ENCODE measurements at places on chromosomes 7 and 10.

GRCh38 chr7:87220734-87221215 lies 1.2 kb upstream of the TMEM243 start:
- DNase-seq: no peak

GRCh38 chr7:83452256-83452655 lies 196.7 kb downstream of the SEMA3E start:
- DNase-seq: peak; percentile 14

GRCh38 chr10:88861036-88861435 lies 9.4 kb upstream of the ANKRD22 start:
- no peak for DNase-seq

GRCh38 chr7:20438694-20439376 lies 108.1 kb downstream of the ITGB8 start:
- no peak for DNase-seq

DNA sequence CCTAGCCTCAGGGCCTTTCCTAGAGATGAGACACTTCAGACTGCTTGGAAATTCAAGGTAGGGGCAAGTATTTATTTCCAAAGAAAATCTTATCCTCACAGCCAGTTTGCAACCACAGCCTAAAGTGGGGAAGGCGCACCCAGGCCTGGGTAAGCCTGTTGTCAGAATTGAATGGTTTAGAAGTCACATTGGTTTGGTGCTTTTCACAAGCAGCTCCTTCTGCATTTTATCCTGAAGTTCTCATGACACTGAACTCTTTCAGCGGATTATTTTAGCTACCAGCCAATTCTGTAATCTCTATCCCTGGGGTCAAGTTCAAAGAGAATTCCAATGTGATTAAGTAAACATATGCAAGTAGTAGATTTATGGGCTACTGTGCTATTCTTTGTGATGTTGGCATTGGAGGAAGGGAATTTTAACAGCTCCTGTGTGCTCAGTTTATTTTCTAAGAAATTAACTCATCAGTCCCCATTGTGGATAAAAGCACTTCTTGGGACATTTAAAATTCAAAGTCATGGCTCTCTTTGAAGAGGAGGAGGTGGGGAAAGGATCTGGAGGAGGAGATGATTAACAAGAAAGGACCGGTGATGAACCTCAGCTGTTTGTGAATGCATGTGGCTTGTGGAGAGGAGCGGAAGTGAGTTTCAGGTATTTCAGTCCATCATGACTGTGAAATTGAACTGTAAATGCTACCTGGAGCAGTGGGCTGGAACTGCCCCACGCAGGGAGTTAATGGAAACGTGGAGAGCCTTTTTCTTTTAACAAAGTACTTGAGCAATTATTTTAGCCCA lies 90.2 kb upstream of the CACUL1 start:
- no peak for DNase-seq

DNA sequence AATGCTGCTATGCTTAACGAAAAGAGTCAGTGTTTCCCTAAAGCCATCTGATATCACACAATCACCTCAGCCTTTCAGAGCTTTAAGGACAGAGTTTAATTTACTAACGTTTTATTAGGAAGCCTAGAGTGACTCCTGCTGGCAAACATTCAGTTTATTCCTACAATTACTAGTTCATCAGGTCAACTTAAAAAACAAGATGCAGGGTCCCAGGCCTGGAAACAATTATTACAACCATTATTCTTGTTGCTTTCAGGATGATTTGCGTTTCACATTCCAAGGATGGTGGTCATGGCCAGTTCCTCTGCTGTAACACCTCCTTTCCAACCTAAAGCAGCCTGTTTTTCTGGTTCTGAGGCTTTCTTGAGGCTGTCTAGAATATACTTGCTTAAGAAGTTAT lies 1.5 kb upstream of the FAM53B start:
- no peak for DNase-seq

- no peak for DNase-seq
These were observed 169.5 kb downstream of the TMEM178B start for GRCh38 chr7:141243368-141243767.

DNA sequence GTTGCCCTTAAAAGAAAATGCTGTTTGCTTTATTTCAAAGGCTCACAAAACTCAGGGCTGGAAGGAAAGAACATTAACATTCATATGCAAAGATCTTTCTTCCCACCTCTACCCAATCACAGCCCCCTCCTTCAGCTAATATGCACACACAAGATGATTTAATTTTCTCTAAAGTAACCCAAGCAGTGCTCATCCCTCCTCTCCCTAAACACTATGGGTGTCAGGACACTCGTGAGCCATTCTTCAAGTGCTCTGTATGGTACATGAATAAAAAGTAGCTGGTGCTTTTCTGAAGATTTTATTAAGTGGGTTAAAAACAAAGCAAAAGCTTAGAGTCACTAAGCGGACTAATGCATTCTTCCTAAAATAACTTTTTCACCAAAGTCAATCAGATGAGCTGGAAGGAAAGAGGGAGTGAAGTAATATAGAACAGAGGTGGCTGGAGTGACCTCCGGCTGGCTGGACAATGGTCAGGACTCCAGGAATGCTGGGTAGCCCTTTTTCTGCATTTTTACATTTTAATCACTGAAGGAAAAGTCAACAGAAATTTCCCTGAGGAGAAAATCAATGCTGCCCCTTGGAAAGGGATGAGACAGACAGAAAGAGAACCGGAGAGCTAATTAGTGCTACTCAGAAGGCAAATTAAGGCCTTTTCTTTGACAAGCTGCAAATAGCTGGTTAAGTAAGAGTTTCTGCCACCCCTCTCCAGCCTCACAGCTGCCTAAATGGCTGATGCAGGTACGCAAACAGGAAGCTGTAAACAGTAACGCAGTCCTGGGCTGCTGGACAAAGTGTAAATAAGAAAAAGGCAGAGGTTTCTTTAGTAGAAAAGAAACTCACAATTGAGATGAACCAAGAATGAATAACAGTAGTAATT lies 6.6 kb downstream of the DGKI start:
- no peak for DNase-seq

DNA sequence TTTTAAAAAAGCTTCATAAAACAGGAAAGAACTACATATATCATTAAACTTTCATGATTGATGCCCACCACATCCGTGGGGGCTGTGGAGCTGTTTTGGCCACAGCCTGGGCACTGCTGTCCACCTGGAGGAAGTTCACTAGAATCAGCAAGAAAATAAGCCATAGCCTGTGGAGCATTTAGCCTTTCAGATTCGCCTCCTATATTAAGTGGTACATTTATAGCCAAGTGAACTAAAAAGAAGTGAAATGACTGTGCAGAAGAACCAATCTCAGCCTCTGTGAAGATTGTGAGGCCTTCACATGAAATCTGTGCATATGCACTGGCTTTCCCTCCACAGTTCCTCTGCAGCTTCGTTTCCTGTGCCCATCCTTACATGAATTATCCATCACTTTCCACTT lies 23.5 kb downstream of the WNT16 start:
- DNase-seq: no peak

- DNase-seq: no peak
These were observed 4.8 kb downstream of the PALS2 start for GRCh38 chr7:24578052-24578451.

- no peak for DNase-seq
These were observed 2.1 kb upstream of the DHX32 start for GRCh38 chr10:125883211-125883610.

GRCh38 chr10:119567978-119568377 lies 25.5 kb upstream of the RGS10 start:
- no peak for DNase-seq

Data from WERI-Rb-1 (cell line).